NCI-H2227 treated with DMSO at 0.1 percent for 48 hours (cell line): ENCODE measurements at places on chromosomes 2 and 18.

- no peak for DNase-seq
Measured at GRCh38 chr2:220660277-220661145, 911.6 kb downstream of the EPHA4 start.

DNA sequence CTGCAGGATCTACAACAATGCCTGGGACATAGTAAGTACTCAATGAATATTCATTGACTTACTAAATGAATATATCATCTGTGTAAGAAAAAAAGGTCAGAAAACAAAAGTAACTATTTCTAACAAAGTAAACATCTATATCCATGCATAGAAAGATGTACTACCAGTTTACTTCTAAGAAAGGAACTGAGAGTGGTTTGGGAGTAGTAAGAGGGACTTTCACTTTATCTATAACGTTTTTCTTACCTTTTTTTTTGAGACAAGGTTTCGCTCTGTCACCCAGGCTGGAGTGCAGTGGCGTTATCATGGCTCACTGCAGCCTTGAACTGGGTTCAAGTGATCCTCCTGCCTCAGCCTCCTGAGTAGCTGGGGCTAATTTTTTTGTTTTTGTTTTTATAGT is 25.7 kb downstream of the DHX57 start:
- DNase-seq, result no peak

- no peak for DNase-seq
Measured at GRCh38 chr2:20796374-20796791, 26.5 kb downstream of the LDAH start.

- DNase-seq, result peak; percentile 25
Measured at GRCh38 chr2:29130295-29130694, 15.1 kb downstream of the CLIP4 start.

DNA sequence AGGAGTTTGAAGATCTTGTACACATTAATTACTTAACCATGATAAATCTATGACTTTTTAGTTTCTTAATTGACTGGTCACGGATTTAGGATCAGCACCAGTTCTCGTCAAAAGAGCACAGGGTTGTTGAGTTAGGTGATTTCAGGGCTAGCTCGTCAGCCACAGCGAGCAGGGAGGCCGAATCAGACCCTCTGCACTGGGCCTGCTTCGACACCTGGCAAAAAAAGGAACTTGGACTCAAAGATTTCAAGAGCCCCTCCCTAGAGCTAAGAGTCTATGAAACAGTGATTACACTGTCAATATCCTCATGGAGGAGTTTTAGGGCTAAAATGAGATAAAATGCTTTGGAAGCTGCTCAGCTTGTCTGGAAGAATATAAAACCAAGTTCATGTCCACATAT is 4.6 kb upstream of the SERTAD2 start:
- DNase-seq, result no peak
